Placental pericyte (primary cell): ENCODE measurements at places on chromosomes 4 and X. TPM values are rescaled to one million over a fixed set of nuclear protein-coding genes. Genes with fewer than 3 reads are reported as not detected.

IQCM gene
- not detected in 2 replicates for total RNA-seq

CT45A3 gene
- total RNA-seq = not detected in 2 replicates

XK gene
- total RNA-seq = 0.14 TPM in 1 of 2 replicates, not detected in the other

VCX2 gene
- not detected in 2 replicates for total RNA-seq

TACR3 gene
- total RNA-seq = not detected in 2 replicates

DNAAF6 gene
- total RNA-seq = not detected in 2 replicates
